ENCODE measurements at places on chromosomes 3 and 15.

- DNase-seq: peak; percentile 82
Observed at GRCh38 chr3:57755368-57755675, 787 bp upstream of the SLMAP start.

DNA sequence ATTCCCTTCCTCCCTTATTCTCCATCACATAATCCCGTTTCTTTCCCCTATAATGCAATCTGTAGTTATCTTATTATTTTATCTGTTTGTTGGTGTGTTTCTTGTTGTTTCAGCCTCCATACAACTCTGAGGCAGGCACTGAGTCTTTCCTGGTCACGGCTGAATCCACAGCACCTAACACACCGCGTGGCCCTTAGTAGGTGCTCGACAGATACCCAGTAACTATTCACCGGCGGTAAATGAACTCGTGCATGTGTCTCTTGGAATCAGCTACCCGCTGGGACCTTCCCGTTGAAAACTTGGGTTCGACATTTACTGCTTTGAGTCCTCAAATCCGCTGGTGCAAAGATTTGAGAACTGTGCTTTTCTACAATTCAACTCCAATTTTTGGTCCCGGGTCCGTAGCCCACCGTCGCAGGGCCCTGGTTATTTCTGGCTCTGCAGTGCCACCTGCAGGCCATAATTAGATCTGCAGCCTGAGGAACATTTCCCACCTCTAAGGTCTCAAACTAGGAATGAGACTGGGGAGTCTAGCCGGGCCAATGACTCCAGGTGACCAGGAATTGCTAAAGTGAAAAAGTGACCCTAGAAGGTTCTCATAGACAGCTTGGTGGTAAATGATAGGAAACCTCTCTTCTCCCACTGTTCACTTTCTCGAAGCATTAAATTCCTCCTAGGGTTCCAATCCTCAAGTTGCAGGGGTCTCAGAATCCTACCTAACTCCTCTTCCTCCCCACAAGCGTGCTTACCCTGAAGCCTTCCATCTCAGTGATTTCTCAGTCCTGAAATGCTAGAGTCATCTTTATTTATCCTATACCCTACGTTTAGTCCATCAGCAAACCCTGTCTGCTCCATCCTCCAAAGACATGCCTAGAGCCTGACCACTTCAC, 40.0 kb upstream of the TRH start:
- DNase-seq: peak; percentile 31

DNA sequence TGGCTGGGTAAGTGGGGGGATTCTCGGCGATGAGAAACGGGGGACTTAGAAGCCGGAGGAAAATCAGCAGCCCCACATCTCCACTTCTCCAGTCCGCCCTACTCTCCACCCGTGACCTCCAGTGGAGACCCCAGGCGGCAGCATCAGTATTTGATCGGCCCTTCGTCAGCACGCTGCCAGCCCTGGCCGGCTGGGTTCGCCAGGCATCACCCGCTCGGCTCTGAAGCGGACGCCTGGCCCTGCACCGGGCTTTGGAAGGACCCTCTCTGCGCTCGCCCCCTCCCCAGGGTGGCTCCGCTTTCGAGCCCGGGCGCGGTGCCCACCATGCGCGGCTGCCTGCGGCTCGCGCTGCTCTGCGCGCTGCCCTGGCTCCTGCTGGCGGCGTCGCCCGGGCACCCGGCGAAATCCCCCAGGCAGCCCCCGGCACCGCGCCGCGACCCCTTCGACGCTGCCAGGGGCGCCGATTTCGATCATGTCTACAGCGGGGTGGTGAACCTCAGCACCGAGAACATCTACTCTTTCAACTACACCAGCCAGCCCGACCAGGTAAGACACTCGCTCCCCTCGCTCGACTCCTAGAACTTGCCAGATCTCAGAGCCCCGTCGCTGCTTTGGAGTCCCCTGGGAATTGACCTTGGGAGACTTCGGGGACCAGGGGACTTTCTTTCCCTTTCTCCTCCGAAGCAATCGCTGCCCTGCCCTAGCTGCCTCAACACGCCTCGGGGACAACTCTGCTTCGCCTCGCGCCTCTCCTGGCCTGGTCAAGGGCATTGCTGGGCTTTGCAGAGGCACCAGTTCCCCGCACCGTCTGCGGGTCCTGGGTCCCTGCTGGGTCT, 561 bp downstream of the SIDT1 start:
- no peak for DNase-seq

DNA sequence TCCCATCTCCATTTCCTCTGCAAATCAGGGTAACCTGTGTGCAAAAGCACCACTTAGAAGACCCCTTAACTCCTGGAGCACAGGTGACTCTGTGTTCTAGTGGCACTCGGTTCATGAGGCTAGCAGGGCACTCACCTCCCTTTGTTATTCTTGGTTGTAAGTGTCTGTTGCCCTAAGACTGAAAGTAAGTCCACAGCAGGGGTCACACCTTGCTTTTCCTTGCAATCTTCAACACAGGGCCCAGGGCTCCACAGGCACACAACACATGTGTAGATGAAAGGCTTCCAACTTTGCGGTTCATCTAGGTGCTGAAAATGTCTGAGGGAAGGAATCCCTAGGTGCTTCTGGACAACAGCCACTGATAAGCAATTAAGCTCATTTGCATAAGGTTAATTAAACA, 2.9 kb downstream of the RNU6-1 start:
- no peak for DNase-seq

DNA sequence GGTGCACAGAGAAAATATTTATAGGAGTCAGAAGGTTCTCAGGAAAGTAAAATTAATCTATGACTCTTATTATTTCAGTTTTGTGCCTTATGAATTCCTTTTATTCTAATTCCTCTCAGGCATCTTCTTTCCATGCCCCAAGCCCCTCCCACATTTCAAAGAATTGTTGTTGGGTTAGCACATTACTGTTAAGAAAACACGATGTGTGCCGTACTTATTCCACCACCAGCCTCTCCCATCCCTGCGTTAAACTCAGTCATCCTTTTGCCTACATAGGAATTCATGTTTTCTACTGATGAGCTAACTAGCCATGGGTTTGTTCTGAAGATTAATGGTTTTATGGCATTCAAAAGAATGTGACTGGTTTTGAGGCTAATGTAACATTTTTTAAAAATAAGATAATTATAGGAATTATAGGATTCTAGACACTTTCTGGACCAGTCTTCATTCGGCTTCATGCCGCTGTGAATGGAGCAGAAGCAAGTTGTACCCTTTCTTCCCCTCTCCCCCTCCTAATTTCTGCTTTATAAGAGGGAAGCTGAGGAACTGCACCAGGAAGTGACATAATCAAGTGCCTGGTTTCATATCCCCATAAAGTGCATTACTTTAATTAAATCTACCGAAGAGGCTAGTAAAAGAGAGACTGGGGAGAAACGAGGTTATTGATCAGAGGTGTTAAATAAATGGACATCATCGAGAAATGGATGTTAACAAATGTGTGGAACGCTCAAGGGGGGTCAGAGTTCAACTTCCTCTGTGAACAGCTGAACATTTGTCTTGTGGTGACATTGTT, 12.3 kb upstream of the MB21D2 start:
- DNase-seq: no peak

DNA sequence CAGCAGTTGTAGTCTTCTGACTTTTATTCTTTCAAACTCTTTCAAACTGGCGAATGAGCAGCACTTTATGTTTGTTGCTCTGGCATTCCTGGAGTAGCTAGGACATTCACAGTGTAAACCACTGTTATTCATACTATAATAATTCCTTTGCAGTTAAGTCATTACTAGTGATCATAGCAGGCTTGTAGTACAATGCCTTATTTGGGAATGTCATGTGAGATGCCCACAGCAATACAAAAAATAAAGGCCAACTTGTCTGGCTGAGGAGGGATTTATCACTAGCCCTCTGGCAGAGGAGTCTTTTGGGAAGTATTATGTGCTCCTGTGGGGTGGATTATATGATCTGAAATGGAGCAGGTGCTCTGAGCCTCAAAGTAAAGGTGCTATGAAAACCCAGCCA, 197.2 kb downstream of the VGLL3 start:
- peak; percentile 82 for DNase-seq

- DNase-seq: no peak
Observed at GRCh38 chr3:180707896-180708295, 28.6 kb upstream of the CCDC39 start.

DNA sequence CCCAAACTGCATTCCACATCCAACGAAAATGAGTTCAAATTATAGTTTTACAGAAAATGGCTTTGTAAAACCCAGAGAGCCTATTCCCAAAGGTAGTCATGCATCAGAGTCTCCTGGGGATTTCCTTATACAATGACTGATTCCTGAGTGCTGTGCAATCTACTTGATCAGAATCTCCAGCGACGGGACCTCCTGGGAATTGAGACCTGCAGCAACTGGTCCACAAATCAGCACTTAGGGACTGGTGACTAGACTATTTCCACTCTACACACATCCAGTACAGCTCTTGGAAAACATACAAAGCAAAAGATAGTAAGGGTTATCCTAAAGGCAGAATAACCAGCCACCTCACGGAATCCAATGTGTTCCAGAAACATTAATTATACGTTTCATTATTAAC, 871.0 kb upstream of the CFAP20DC start:
- DNase-seq: no peak

- no peak for DNase-seq
Observed at GRCh38 chr3:146093896-146094295, 67.1 kb downstream of the PLOD2 start.

DNA sequence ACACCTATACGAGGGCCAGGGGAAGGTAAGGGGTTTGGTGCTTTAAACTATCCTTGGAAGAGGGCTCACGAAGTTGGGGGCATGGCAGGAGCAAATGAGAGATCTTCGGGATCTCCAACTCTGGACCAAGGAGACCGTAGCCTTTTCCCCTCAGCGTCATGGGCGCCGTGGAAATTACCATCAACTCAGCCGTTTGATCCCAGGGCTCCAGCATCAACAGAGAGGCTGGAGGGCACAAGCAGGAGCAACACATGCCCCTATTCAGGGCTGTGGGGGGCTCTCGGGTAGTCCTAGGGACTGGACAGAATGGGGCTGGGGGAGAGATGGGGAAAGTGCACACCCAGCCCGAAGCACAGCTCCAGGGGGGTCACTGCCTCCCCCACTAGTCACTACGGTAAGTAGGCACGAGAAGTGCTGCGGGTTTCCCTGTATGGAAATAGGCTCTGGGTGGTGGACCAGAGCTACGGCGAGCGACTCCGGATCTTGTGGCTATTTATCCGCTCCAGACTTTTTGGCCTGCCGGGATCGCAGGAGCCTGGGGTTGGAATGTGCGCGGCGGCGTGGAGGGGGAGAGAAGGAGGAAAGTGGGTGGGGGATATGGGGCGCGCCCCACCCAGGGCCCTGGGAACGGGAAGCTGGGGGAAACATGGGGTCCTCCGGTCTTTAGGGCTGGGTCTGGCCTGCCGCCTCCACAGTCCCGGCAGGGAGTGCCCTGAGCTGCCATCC, 539 bp upstream of the LAMB2 start:
- peak; percentile 84 for DNase-seq

DNA sequence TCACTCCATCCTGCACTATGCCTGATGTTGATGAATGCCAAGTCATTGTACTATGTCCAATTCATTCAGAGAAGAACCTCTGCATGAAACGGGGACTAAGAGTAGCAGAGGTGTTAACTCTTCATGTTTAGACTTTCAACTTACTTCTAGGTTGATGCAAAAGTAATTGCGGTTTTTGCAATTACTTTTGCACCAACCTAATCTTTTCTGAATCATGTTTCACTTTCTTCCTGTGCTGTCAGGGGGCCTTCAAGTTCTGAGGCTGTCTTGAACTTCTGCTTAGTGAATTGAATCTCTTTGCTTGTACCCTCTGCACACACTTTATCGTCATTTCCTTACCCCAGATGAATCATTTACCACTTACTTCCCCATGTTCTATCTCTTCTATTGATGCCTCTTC, 636.2 kb downstream of the NAALADL2 start:
- DNase-seq: no peak

GRCh38 chr3:52463416-52463815, 8.0 kb downstream of the NISCH start:
- DNase-seq: no peak

GRCh38 chr3:182921665-182922355, 58.5 kb downstream of the DCUN1D1 start:
- no peak for DNase-seq

DNA sequence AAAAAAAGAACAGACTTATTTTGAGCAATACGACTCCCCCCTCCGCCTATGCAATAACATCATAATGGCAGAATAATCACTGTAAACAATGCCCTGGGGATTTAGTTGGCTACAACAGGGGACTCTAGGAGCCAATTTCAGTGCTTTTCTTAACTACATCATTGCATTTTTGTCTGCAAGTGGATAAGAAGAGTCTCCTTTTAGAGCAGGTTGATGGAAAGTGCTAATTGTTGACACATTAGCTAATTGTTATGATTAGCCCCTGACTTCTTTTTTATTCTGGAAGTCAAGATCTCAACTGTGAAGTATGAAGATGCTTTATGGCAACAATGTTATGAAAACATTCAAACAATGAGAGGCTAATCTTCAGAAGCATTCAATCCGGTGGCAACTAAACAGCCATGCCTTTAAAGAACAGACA, 121.2 kb downstream of the MECOM start:
- DNase-seq: no peak

GRCh38 chr15:76398317-76399104, 61.9 kb downstream of the ISL2 start:
- DNase-seq: no peak

DNA sequence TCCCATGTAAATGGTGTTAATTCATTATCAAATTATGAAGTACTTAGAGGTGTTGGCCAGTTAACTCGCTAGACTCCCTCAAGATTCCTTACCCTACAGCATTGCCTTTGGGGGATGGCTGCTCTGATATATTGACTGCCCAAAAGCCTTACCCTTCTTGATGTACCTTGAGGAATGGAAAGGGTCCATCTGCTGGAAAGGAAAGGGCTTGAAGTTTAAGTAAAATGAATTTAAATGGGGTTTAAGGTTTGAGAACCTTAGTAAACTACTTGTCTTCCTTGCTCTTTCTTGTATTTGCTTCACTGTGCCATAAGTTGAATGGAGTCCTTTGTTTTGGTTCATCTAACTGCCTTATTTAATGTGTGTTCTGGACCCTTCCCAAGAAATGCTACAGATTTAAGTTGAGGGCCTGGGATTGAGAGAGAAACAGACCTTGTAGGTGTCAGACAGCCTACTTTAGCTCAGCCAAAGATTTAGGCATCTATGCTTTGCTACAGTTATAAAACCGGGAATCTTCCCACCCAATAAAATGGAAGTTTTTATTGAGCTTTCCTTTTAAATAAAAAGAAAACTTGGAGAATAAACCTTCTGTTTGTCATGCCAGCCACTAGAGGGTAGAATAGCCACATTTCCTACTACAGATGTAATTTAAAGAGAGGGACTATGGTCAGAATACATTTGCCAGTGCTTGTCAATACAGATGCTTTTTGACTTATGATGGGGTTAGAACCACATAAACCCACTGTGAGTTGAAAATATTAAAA, 25.3 kb downstream of the CMSS1 start:
- DNase-seq: peak; percentile 59

DNA sequence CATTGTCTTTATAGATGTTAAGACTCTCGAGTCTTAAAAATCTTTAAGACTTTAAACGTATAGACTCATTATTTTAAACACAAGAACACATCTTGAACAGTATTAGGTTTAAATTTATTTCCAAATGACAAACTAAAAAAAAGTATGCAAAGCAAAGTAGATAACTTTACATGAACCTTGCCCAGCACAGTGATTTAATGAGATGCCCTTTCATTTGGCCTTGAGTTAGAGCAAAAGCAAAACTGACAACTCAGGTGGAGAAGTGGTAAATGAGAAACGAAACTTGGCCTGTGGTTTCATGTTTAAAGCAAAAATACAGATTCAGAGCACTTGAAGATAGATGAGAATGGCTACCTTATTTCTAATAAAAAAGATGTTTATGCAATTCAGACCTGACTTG, 8.6 kb downstream of the GPR15 start:
- DNase-seq: no peak

Data from ACHN (cell line).